Activated CD4-positive, alpha-beta T cell treated with anti-CD3 and anti-CD28 coated beads, Interleukin-2, Interleukin-4, amounts not matched to agents 100 ng/mL and 50 ng/mL, durations not matched to agents 16 hours and 8 hours (primary cell): ENCODE measurements at places on chromosomes 13 and 19.

DNA sequence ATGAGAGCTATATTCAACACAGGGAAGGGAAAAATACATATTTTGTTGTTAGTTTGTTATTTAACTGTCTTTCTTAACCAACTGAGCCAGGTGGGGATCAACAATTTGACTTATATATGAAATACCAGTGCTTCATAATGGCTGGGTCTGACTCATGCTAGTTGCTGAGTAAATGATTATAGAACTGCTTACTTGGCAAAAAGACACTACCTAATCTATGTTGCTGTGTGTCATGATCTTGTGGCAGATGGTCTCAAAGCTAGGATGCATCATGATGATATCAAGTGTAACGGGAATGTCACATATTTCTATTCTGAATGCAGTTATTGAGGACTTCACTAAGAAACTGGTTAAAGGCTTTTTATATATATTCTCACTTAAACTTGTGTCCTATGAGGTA, 727.4 kb upstream of the SLITRK1 start:
- DNase-seq = no peak

DNA sequence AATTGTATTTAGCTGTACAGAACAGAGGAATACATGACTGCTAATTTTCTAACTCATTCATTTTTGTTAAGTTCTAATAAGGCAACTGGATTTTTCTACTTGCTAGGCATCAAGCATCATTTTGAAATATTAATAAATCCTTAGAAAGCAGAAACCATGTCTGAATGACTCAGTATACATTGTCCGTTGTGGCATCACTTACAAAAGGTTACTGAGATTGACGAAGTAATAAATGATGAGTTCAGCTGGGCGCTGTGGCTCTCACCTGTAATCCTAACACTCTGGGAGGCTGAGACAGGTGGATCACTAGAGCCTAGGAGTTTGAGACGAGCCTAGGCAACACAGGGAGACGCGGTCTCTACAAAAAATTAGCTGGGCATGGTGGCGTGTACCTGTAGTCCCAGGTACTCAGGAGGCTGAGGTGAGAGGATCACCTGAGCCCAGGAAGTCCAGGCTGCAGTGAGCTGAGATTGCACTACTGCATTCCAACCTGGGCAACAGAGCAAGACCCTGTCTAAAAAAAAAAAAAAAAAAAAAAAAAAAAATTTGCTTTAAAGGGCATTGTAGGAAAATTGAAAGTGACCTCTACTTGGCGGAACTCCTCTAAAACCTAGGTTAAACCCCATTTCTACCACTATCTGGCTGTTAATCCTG, 36.6 kb downstream of the LHFPL6 start:
- DNase-seq = no peak

DNA sequence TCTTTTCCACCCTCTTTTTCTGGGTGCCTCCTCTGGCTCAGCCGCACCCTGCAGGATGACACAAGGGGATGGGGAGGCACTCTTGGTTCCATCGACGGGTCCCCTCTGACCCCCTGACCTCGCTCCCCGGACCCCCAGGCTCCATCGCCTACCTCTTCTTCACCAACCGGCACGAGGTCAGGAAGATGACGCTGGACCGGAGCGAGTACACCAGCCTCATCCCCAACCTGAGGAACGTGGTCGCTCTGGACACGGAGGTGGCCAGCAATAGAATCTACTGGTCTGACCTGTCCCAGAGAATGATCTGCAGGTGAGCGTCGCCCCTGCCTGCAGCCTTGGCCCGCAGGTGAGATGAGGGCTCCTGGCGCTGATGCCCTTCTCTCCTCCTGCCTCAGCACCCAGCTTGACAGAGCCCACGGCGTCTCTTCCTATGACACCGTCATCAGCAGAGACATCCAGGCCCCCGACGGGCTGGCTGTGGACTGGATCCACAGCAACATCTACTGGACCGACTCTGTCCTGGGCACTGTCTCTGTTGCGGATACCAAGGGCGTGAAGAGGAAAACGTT, 24.0 kb downstream of the LDLR start:
- no peak for DNase-seq

GRCh38 chr13:109255141-109255856, 531.1 kb downstream of the IRS2 start:
- DNase-seq = no peak

GRCh38 chr13:44340508-44340907, 33.1 kb upstream of the SERP2 start:
- DNase-seq = no peak

DNA sequence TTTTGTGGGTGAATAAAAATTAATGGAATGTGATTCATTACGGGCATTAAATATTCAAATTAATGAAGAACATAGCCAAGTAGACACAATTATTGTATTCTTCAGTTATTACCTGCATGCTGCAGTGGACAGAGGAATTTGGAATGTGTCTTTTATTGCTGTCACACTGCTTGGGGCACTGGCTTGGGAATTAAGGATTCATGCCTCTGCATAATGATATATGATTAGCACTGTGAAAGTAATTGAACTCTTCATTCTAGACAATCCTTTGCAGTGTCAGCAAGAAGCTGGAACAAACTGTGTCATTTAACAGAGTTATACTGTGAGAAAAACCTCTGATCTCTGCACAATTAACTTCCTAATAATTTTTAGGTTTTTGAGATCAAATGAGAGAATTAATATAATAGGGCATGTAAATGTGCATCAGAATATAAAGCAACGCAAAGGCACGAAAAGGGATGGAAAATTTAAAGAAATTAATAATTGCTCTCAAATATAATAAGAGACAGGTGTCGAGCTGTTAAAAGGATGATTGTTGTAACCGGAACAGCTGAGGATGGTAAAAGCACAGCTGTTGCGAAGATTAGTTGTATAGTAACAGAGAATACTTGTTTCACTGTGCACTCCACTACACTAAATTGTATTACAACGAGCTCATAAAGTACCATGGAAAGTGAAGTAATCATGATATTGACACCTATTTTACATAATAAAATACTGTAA, 235.1 kb upstream of the MIR17HG start:
- no peak for DNase-seq

- peak; percentile 13 for DNase-seq
These were observed 53.2 kb upstream of the LSM14A start for GRCh38 chr19:34118879-34119748.

DNA sequence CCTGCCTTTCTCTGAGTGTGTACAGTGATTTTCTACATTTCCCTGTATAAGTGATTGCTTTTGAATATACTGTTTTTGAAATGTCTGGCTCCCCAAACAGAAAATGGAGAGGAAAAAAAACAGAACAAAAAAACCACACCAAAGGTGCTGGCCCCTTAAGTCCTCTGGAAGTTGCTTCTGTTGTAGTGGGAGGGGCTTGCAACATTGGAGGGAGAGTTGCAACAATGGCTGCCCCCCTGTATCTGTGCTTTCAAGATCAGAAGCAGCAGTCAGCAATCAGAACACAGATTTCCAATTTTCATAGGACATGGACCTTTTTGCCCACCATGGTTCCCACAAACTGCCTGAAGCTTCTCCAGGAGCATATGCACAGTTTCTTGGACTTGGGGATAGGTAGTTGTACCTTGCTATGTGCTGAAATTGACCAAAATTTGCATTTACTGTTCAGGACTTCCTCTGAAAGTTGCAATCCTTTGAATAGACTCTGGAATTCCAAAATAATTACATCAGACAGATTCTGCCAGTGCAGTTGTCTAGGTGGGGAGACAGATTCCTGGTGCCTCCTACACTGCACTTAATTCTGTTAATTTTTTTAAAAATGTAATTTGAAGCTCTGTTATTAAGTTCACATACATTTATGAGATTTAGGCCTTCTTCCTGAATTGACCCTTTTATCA, 13.8 kb downstream of the BIVM start:
- DNase-seq = no peak

DNA sequence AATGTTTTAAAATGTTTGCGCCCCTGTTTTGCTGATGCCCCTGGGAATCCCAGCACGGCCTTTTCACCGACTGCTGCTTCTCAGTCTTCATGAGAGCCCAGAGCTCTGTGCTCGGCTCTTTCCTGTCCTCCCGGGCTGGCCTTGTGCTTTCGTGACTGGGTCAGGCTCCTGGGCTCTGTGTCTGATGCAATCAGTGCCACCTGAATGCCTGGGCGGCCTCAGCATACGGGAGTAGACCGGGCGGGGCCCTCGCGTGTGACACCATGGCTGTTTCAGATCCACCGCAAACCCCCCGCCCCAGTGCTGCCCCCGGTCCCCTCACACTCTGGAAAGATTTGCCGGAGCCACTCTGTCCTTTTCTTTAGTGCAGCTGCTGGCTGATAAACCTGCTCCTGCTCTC, 21.4 kb downstream of the PABPC3 start:
- DNase-seq = no peak

- DNase-seq = no peak
These were observed at the start of gene ARHGEF1 for GRCh38 chr19:41882568-41883462. Gene ARHGEF1 (plus strand): TSS chr19:41883184. CDS start chr19:41888083, 4,899 bp downstream.
